Inflammatory macrophage (primary cell): ENCODE measurements at places on chromosomes 12 and 14.

DNA sequence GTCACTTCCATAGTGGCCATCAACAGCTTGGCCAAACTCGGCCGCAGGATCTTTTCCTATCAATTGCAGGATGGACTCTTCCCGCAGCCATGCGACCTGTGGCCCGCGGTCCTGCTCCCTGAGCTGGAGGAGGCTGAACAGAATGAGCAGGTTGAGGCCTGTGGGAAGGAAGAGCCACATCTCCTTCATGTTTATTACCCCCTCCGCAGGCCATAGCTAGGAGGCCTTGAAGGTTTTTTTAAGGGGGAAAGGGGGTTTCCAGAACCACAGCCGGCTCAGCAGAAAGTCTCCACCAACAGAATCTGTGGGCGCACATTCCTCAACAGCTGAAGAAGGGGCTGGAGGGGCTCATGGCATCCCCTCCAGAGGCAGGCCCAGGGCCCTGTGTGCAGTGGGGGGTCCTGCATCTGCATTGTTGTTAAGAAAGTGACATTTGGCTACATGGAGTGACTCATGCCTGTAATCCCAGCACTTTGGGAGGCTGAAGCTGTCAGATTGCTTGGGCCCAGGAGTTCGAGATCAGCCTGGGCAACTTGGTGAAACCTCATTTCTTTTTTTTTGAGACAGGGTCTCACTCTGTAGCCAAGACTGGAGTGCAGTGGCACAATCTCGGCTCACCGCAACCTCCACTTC is 25.2 kb upstream of the PPP1R13B start:
- DNase-seq: no peak

- no peak for DNase-seq
Observed at GRCh38 chr14:55929136-55929535, 189.1 kb upstream of the PELI2 start.

GRCh38 chr12:1204581-1205121 is 213.6 kb downstream of the ERC1 start:
- no peak for DNase-seq

GRCh38 chr12:1870998-1871917 is 47.2 kb downstream of the CACNA2D4 start:
- no peak for DNase-seq

GRCh38 chr12:85273381-85274314 is 6.4 kb upstream of the ALX1 start:
- DNase-seq: no peak

DNA sequence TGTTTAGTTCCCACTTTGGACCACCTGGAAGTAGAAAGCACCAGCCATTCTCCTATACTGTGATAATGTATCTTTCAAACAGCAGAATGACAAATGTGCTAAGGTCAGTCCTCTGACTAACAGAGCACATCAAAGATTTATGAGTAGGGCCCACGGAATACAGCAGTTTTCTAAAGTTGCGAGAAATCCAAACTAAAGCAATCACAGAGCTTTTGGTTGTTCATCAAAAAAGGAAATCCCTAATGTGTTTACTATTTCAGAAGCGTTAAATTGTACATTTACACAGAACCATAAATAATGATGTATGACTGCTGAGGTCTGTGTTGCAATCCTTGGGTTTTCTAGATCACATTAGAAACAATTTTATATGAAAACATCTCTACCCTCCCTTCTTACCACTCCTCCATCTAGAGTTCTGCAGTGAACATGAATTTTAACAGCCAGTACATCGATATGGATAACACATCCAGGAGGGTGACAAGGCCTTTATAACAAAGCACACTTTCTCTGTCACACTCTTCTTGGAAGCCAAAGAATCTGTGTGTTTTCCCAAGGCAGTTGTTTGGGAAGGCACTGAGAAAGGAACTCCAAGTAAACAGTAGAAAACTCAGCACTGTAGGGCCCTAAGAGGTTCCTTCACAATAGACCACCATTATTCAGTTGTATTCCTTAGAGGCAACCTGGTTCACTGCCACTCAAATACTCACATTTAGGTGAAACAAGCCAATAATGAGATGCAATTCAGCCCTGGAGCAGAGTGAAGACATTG is 7.3 kb downstream of the KITLG start:
- DNase-seq: no peak

DNA sequence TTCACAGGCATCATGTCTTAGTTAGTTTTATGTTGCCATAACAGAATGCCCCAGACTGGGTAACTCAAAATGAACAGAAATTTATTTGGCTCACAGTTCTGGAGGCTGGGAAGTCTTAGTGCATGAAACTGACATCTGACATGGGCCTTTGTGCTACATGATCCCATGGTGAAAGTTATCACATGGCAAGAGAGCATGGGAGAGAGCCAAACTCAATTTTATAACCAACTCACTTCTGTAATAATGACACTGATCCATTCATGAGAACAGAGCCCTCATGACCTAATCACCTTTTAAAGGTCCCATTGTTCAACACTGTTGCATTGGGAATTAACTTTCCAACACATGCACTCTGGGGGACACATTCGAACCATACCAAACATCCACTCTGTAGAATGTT is 1015.1 kb downstream of the DIO2 start:
- no peak for DNase-seq

DNA sequence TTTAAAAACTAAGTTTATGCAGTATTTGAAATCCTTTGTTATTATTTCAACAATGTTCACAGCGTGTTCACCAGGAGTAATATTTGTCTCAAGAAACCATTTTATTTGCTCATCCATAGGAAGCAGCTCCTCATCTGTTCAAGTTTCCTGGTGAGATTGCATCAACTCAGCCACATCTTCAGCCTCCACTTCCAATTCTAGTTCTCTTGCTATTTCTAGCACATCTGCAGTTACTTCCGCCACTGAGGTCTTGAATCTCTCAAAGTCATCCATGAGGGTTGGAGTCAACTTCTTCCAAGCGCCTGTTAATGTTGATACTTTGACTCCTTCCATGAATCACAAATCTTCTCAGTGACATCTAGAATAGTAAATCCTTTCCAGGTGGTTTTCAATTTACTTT is 18.0 kb downstream of the CLEC9A start:
- DNase-seq: peak; percentile 58

DNA sequence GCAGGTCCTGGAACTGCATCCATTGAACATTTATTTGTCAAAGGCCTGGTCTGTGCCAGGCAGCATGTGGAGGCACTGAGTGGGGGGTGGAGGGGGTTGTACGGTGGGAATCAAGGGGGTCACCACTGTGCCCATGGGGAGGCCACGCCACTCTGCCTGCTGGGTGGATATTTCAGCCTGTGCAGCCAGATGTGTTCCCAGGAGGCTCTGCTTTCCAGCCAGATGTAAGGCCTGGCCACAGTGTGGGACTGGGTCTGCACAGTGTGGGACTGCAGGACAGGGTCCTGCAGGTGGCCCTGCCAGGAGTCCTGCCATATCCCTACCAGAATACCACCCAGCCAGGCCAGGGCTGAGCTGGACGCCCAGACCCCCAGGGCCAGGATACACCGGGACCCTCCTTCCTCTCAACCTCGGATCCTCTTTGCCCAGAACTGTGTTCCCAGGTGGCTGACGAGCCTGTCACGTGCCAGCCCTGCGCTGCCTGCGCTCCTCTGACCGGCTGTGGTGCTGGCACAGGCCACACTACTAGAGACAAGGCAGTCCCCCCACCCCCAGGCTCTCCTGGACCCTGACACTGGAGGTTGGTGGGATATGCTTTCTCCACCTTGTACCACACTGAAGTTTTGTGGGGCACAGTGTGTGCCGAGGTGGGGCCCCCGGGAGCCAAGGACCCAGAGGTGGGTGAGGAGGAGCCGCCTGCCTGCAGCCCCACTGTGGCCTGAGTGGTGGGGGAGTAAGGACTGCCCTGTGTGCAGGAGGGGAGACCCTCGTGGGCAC is 17.5 kb downstream of the XRCC3 start:
- no peak for DNase-seq

DNA sequence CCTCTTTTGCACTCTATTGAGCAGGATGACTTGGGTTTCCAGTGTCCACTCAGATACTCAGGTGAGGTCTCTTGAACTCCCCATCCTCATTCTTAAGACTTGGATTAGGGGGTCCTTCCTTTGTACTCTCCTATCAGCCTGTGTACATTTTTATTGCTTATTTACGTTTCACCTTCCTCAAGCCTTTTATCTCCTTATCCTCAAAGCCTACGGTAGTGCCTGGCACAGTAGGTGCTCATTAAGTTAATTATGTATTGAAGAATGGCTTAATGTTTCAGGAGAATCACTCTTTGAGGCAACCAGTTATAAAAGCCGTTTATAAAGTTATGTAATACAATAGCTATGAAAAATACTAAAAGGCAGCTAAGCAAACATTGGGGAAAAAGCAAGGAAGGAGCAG is 315.7 kb downstream of the NPAS3 start:
- no peak for DNase-seq

DNA sequence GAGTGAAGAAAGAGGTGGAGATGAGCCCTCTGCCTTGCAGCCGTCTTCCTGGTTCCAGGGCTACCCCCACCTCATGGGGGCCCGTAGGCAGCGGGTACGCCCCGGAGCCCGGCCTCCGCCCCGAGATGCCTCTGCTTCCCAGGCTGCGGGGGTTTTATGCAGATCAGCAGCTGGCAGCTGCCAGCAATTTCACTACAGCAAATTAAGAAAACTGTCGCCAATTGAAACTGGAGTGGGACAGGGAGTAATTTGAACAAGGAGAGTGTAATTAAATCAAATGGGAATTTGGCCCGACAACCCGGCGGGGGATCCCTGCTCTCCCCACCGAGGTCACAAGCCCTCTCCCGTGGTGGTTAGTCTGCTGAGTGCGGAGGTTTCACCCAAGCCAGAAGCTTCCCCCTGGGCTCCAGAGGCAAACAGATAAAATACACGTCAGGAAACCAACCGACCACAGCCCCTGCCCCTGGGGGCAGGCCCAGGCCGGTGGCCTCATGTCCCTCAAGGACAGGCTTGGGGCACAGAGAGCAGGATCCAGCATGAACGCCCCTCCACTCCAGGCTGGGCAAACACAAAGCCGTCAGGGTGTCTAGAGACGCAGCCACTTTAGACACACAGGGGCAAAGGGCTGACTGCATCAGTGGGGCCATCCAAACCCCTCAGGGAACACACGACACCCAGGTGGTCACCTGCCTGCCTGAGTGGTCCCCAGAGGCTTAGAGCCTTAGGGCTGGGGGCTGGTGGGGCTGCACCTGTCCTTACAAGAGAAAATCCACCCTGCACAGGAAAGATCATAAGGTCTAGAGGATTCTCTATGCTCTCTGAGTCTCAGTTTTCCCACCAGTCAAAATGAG is 53.8 kb downstream of the TESC start:
- peak; percentile 43 for DNase-seq

GRCh38 chr12:97938031-97938430 is 475.4 kb downstream of the RMST start:
- no peak for DNase-seq

GRCh38 chr14:81392976-81393643 is 7.0 kb downstream of the STON2 start:
- no peak for DNase-seq

GRCh38 chr14:75864352-75864751 is 117.4 kb downstream of the TGFB3 start:
- no peak for DNase-seq

- DNase-seq: no peak
Observed at GRCh38 chr12:12239127-12239526, 27.7 kb downstream of the LRP6 start.

DNA sequence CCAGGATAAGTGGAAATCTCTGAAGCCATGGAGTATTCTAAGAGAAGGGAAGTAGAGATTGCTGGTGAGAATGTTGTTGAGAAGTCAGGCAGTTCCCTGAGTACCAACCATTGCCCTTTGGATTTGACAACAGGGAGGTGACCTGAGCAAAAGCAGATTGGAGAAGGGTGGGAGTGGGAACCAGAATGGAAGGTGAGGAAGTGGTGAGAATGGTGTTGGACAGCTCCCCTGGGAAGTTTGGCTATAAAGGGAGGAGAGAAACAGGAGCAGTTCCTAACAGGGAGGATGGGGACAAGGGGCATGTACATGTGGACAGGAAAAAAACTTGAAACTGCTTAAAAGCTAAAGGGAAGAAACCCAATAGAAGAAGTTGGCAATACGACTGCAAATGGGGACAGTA is 198.1 kb downstream of the ETV6 start:
- DNase-seq: no peak

DNA sequence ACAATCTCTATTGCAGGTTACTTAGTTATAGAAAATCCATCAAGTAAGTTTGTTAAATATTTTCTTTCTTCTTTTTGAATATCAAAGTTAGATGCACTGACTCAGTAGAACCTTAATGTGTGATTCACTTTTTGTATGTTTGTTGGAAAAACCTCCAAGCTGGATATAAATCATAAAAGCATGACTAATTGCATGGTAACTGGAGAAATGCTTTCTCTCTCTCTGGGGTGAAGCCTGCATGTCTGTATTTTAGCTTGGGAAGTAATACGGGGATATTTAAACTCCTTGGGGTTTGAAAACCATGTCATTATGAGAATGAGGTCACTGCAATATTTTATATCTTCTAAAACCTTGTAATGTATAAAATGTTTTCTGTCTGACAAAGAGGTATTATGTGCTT is 58.6 kb upstream of the MYF6 start:
- no peak for DNase-seq

GRCh38 chr12:12616512-12617310 is 5.0 kb downstream of the CREBL2 start:
- DNase-seq: no peak

DNA sequence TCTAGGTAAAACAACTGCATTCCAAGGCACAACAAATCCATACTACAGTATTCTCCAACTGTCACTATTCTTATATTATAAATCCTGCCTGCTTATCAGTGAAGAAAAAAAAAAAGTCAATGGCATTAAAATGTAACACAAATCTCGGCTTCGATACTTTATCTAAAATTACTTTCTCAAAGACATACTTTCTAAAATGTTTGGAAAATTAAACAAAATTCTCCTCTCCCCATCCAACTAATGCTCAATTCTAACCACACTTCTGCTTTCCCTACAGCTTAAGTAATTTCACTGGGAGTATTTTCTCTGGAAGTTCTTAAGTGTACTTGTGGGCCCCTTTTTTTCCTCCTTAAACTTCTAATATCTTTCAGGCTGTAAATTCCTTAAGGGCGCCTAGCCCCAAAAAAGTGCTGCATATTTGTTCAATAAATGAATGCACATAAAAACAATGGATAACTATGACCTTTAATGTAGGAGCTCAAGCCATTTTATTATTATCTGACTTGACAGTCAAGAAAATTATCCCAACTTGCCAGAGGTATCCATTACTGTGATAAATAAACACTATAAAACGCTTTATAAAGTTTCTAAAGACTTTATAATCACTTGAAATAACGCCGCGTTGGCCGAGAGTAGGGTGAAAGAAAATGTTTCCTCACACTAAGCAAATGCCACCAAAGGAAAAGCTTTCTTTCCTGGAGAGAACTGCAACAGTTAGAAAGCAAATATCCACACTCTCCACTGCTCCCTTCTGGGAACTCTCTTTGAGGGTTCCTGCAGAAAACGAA is 977 bp downstream of the HEATR5A start:
- DNase-seq: no peak

- peak; percentile 40 for DNase-seq
Observed at GRCh38 chr14:60349663-60350365, 100.8 kb downstream of the PPM1A start.
